ENCODE measurements at places on chromosomes 3 and 15.

GRCh38 chr3:150662410-150663200 is 41.1 kb downstream of the ERICH6 start:
- DNase-seq, result no peak

- no peak for DNase-seq
Measured at GRCh38 chr3:14775011-14775410, 43.8 kb upstream of the FGD5 start.

GRCh38 chr3:45109771-45110508 is 36.2 kb downstream of the CDCP1 start:
- DNase-seq, result peak; percentile 55

GRCh38 chr15:80904998-80905397 is 84.6 kb downstream of the MESD start:
- no peak for DNase-seq

DNA sequence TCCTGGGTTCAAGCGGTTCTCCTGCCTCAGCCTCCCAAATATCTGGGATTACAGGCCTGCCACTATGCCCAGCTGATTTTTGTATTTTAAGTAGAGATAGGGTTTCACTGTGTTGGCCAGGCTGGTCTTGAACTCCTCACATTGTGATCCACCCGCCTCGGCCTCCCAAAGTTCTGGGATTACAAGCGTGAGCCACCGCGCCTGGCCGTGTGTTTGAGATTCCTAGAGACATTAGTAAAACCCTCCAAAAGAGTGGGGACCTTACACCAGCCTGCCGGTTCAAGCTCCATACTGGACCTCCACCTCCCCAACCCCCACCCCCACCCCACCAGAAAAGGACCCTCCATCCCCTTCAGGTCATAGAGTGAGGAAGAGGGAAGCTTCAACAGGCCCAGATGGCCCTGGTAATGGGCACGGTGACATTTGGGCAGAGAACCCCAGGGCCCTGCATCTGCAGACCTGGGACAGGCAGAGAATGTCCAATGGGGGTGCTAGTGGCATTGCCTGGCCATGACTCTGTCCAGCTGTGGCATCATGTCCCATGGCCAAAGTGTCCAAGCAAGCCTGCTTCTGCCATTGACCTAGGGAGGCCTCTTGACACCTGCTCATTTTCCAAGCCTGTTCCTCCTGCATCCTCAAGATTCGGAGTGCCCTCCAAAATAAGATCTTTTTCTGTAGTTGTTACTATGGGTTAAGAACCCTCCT is 108.9 kb upstream of the KLF13 start:
- DNase-seq, result no peak

DNA sequence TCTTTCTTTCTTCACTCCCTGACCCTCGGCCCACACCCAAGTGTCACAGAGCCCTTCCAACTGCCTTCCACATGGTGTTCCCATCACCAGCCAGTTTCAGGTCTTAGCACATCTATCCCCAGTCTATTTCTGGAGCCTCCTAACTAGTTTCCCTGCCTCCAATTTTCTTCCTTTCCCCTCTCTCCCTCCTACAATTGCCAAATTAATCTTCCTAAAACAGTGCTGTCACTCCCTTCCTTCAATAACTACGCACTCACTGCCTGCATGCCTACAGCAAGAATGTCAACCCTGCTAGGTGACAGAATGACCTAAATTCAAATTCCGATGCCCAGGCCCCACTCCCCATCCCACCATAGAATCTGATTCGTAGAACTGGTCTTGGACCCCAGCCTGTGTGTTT is 36.1 kb upstream of the CA12 start:
- DNase-seq, result no peak

- DNase-seq, result no peak
Measured at GRCh38 chr15:51706926-51707608, 25.8 kb downstream of the SCG3 start.

DNA sequence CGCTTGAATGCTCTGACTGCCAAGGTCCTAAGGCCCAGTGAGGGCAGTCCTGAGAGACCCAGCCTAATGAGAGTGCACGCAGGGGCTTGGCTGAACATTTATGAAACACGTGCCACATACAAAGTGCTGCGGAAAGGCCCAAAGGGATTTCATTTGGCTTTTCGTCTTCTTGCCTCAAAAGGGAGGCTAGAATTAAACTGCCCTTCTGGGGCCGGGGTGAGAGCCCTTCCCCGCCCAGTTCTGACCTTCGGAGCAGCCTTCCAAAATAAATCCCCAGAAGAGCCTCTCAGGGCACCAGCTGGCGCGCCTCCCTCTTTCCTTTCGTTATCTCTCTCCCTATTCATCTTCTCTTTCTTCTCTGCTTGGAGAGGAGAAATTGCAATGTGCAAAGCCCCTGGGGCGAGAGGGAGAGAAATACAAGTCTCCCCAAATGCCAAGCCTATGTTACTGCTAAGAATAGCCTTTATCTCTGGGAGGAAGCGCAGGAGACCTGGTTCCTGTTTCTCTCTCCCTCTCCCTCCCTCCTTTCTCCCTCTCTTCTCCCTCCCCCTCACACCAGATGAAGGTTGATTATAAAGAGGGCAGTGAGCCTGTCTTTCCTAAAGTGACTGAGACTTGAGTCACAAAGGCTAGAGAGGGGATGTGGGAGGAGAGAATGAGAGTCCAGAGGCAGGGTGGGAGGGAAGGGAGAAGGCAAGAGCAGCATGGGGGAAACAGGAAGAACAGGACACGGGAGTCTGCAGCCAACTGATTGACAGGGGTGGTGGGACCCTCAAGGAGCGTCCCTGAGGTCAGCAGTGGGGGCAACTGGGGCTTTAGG is 36.7 kb upstream of the NDUFB4 start:
- DNase-seq, result no peak

GRCh38 chr3:153246806-153247205 is 84.8 kb downstream of the RAP2B start:
- no peak for DNase-seq

DNA sequence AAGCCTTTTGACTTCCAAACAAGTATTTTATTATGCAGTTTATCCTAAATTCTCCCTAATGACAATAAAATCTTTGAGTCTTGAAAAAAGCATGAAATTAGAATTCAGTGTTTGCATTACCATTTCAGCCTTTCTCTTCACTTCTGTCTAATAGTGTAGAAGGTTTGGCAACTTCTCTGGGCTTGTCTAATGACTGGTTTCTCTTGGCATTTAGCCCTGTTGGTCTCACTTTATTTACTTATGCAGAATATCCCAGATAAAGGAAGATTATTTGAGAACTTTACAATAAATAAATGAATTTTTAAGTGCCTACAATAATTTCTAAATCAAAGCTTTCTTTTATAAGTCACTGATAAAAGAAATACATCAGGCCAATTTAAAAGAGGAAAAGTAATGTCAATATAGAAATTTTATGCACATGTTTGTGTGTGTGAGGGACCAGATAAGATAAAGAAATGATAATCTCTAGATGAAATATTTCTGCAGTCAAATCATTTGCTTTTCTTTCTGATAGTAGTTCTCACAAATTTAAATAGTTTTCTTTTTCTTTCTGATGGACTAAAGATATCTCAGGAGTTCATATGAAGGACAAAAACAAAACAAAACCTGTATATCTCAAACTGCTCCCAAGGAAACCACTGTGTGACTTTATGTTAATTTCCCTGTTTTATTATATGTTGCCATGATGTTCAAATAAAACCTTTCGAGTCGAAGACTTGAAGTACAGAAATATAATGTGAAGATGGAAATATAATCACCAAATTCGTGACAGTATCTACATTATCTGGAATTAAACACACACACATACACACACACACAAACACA is 533.1 kb upstream of the CBLB start:
- DNase-seq, result no peak

DNA sequence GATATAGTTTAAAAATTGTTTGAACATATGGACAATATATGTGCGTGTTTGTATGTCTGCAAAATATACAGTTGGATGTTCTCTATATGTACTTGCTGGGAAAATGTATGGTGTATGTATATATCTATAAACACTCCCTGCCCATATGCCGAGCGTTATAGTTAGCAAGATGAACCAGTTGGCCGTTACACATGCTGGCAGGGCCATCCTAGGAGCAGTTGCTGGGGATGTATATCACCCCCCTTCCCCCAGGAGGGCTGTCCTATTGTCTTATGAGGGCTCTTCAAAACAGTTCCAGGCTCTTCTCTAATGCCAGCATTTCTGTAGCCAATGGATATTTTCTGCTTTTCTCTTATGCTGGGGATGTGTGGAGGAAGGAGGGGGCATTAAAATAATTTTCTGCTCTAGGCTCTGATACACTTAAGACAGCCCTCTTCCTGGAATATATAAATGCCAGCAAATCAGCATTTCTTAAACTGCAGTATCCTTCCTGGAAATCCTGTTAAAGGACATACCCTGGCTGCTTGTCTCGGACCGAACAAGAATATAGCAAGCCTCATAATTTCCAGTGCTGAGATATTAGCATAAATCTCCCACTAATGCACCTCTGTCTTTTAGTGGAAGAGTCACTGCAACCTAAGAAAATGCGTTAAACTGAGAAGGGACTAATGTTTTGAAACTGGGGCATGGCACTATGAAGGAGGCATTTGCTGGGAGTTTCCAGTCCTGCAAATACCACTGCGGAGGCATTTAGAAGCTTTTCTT is 134.4 kb downstream of the MDFIC2 start:
- no peak for DNase-seq

GRCh38 chr3:53773611-53774368 is 72.4 kb downstream of the CHDH start:
- DNase-seq, result no peak

DNA sequence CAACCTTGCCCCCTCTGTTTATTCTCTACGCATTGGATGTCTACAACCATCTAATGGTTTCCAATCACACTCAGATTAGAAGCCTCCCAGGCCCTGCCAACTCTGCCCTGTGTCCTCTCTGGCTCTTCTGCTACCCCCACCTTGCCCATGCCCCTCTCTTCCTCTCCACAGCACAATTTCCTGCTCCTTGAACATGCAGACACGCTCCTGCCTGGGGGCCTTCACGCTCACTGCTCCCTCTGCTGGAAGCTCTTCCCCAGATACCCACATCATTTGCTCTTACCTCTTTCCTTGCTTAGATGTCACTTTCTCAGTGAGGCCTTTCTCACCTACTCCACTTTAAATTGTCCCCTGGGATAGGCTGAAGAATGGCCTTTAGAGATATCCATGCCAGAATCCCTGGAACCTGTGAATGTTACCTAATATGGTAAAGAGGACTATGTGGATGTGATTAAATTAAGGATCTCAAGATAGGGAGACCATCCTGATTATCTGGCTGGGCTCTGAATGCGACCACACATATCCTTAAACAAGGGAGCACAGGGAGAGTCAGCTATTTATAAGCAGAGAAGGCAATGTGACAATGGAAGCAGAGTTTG is 9.9 kb downstream of the KY start:
- DNase-seq, result peak; percentile 10

DNA sequence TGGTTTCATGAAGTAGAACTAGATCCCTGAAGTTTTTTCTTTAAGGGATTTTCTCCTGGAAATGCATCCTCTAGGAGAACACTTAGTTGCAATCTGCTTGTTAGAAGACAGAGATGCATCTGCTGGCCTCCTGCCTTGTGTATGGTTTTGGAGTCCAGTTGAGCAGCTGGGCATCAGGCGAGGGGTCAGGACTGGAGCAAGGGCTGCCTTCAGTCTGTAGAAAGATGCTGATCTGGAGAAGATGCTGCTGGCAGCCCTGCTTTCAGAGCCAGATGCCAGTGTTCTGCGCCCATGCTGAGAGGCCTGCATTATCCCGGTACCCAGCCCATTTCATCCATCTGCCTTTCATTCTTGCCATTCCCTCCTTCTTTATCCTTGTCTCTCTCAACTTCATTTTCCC is 77.4 kb downstream of the CHCHD6 start:
- DNase-seq, result no peak

GRCh38 chr15:48375767-48376166 is 44.5 kb downstream of the DUT start:
- no peak for DNase-seq

DNA sequence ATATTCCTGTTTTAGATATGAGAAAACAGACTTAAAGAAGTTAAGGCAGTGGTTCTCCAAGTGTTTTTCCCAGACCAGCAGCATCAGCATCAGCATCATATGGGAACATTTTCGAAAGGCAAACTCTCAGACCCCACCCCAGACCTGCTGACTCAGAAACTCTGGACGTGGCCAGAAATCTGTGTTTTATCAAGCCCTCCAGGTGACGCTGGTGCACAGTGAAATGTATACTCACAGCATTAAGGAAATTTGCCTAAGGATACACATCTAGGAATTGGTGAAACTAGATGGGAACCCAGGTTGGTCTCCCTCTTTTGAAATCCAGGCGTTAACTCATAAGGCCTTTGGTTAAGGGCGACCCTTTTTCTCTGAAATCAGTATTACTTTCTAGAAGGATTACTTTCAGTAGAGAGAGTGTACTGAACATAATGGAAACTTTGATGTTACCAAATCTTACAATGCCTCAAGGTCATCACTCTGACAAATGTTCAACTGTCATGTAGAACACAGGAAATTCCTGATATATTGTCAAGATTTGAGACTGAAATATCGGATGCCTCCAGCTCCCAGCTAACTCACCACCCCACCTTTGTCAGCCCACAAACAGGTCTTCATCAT is 910.2 kb downstream of the ROBO1 start:
- DNase-seq, result no peak

DNA sequence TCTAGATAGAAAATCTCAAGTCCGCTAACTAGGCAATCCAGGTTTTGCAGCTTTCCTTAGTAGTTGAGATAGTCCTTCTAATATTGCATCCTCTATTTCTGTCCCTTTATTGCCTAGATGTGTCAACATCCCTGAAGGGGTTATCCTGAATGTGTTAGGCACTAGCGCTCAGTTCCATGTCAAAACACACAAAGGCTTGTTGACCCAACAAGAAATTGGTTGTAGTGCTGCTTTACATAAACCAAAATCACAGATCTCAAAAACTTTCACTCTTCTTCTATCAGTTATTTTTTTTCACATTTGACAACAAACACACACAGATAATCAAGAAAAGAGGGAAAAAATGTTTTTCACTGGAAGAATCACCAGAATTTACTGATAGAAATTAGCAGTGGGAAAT is 51.4 kb upstream of the SOX2 start:
- no peak for DNase-seq

GRCh38 chr3:135197856-135198255 is 402.8 kb downstream of the EPHB1 start:
- DNase-seq, result no peak

DNA sequence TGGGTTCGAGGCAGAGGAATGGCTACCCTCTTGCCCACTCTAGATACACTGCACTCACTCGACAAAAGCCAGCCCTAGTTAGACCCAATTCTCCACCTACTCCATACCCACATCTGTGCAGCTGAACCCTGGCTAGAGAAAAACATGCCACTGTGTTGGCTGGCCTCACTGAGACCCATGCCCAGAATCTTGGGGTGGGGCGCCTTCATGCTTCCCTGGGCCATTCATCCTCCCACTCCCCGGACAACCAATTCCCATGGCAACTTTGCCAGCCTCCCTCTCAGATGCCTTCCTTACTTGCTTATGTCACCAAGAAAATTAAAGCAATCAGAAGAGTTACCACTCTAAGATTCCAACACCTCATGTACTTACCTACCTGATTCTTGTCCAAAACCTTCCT is 9.2 kb upstream of the LIMD1 start:
- DNase-seq, result no peak

DNA sequence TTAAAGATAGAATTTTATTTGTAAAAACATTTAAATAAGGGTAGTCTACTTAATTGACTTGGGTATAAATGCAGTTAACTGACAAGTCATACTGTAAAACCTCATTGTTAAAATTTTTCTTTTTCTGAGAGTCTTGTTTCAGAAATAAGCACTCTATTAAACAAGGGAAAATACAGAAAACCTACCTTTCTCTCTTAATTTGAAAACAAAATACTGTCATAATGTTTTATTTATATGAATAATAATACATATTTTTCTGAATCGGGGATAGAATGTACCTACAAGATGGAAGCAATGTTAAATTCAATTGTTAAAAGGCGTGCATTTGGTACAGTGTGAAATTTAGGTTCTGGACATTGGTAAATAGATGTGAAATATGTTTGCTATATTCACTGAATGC is 17.8 kb downstream of the ZIC1 start:
- DNase-seq, result no peak
